Activated CD4-positive, alpha-beta T cell treated with anti-CD3 and anti-CD28 coated beads for 48 hours (primary cell): ENCODE measurements at places on chromosomes 5 and 9.

DNA sequence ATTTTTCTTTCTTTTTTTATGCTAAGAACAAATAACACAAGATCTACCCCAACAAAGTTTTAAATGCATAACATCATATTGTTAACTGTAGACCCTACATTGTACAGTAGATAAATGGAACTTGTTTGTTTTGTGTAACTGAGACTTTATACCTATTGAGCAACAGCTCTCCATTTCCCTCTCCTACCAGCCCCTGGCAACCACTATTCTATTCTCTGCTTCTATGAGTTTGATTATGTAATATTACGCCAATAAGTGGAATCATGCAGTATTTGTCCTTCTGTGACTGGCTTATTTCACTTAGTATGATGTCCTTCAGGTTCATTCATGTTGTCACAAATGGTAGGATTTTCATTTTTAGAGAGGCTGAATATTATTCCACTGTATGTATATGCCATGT, 308.2 kb upstream of the PRR16 start:
- DNase-seq, result no peak

DNA sequence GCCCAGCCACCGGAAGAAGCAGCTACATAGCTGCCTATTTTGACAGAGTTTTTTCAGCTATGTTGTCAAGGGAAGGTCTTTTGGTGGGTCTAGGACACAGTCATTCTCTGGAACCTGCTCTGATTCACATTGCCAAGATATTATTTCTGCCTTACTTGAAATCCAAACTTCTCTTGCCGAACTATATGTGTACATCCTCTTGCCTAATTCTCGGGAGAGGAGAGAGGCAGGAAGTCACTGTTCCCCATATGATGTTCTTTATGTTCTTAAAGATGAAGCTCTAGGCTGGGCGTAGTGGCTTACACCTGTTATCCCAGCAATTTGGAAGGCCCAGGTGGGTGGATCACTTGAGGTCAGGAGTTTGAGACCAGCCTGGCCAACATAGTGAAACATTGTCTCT, 8.6 kb downstream of the TMEM252 start:
- DNase-seq, result no peak

GRCh38 chr5:112418659-112419163, 366 bp downstream of the EPB41L4A start:
- DNase-seq, result peak; percentile 2

DNA sequence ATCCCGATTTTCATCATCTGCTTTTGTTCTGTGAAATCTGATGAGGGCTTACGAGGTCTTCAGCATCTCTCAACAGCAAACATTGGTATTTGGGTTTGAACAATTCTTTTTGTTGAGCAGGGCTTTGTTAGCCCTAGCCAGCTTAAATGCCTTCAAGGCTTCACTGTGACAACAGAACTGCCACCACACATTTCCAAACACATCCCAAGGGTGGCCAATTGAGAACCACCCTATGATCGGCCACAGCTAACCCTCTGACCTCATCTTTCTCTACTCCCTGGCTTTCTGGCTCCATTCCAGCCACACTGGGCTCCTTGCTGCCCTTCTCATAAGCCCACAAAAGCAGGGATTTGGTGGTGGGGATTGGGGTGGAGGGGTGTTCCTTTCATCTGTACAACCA, 17.6 kb downstream of the MTX3 start:
- DNase-seq, result no peak

DNA sequence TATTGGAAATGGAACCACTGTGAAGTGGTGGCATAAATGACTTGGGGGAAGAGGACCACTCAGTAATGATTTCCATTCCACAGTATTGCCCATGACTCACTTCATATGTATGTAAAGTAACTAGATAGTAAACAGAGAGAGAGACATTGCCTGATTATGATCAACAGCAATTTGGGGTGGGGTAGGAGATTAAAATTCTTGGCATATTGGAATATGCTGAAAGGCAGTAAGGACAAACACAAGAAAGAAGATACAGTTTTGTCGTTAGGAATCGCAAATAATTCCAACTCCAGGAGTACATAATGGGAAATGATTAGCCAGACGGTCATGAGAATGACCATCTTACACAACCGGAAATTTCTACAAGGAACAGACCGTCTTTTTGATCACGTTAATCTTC, 1.5 kb upstream of the HMGCS1 start:
- no peak for DNase-seq

DNA sequence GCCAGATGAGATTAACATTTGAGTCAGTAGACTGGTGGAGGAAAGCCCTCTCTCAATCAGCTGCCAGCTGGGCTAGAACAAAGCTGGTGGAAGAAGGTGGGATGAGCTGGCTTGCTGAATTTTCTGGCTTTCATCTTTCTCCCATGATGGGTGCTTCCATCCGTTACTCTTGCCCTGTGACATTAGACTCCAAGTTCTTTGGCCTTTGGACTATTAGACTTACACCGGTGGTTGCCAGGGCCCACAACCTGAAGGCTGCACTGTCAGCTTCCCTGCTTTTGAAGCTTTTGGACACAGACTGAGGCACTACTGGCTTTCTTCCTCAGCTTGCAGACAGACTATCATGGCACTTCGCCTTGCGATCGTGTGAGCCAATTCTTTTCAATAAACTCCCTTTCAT, 642.7 kb downstream of the TAF11L14 start:
- DNase-seq, result no peak
